Activated CD4-positive, alpha-beta T cell treated with anti-CD3 and anti-CD28 coated beads, Interleukin-2, amount 50 U/mL, for 1 hour (primary cell): ENCODE measurements at places on chromosomes 4 and X.

DNA sequence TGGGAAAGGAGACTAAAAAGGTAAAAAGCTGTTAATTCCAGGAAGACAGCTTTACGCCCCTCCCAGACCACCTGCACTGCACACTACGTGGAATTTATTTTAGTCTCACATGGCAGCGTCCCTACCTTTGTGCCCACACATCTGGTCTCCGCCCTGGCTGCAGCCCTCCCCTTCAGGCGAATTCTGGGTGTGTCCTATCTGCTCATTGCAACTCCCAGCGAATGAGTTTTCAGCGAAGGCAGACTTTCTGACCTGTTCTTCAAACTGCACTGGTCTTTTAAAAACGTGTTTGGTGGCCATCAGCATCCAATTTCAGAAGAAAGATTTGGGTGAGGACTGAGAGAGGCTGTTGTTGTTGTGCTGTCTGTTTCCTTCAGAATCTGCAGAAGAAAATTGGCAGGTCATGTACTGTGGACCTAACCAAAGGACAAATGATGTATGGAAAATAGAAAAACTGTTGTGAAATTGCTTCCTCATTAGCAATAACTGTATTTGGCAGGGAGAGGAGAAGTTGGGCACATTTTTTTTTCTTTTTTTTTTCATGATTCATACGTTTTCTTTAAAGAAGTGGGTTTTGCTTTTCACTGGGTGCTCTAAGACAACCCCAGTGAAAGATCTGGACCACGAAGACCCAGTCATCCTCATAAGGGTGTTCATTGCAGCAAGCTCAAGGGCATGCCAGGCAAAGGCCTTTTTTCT, 4.2 kb downstream of the TLR8 start:
- no peak for DNase-seq

DNA sequence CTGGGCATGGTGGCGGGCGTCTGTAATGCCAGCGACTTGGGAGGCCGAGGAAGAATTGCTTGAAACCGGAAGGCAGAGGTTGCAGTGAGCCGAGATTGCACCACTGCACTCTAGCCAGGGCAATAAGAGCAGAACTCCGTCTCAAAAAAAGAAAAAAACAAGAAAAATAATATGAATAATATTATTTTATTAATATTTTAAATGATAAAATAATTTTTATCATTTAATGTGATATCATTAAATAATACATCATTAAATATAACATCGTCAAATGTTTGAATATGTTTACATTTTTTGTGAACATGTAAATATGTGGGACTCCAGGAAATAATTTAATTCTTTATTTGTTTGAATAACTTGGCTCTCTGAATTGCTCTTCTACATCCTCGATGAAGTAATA, 15.5 kb downstream of the UNC5C start:
- DNase-seq: no peak

DNA sequence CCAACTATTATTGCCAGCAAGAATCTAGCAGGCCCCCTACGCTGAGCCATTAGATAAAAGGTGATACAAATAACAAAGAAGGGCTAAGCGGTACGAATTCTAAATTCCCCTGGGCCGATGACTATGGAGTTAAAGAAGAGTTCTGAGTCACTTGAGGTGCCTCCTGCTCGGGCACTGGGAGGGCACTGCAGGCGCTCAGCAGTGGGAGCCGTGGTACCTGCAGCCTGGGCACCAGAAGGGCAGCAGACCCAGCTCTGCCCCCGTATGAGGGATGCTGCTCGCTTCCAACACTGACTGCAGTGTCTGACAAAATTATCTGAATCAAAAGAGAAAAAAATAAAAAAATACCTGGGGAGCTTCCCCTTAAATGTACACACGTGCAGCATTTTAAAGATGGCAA, 44.1 kb upstream of the MTNR1A start:
- no peak for DNase-seq

- DNase-seq: no peak
Observed at GRCh38 chr4:37659696-37660095, 26.5 kb downstream of the RELL1 start.

DNA sequence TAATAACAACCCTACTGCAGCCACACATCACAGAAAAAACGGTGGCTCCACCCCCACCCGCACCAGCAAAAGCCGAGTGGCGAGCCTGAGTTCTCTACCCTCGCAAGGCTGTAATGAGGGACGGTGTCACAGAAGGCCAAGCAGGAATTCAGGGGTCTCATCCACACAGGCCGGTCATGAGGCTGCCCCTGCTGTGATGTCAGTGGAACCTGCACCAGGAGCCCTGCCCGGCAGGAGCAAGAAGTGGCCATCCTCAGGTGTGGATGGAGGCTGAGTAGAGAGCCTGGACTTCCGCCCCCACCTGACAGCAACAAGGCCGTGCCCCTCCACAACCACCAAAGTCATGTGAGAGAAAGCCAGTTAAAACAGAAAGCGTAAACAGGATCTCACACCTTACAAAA, 20.6 kb downstream of the LYAR start:
- DNase-seq: peak; percentile 23

- DNase-seq: no peak
Observed at GRCh38 chr4:174579421-174579820, 57.1 kb upstream of the HPGD start.
